ENCODE measurements at places on chromosomes 11 and 22.

GRCh38 chr22:25551396-25551795 is 13.1 kb upstream of the GRK3 start:
- no peak for ATAC-seq

GRCh38 chr11:117849781-117850414 is 25.4 kb upstream of the FXYD2 start:
- ATAC-seq: no peak

DNA sequence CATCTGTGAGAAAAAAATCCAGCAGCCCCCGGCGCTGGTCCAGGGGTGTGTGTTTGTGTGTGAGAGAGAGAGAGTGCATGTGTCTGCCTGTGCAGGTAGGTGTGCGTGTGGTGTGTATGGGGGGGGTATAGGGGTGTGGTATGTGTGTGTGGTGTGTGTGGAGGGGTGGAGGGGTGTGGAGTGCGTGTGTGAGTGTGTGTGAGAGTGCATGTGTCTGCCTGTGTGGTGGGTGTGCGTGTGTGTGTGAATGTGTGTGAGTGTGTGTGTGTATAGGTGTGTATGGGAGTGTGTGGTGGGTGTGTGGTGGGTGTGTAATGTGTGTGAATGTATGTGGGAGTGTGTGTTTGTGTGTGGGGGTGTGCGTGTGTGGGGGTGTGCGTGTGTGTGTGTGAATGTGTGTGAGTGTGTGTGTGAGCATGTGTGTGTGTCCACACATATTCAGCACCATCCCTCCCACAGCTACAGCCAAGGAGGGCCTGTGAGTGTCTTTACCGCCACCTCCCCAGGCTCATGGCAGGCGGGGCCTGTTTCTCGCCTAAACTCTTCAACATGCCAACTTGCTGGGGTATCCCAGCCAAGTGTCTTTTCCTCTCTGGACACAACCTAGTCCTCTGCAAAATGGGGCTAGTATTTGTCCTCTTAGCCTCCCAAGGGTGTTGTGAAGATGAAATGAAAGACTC is 11.9 kb downstream of the LMO1 start:
- no peak for ATAC-seq

GRCh38 chr11:113674397-113674685 is 31.8 kb downstream of the TMPRSS5 start:
- no peak for ATAC-seq

- ATAC-seq: no peak
Measured at GRCh38 chr22:30247974-30248373, 1.4 kb upstream of the LIF start.

DNA sequence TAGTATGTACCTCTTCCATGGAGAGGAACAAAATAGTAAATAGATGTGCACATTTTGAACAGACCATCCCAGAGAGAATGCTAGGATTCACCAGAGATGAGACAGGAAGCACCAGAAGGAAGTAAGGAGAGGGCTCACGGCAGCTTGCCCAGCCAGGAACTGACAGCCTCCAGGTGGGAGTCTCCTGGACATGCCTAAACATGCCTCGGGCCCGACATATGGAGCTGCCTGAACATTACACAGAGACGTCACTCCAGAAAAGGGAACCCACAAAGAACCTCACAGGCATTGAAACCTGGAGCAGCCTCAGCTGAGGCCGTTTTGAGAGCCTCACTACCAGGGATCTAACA is 67.4 kb downstream of the BRD1 start:
- no peak for ATAC-seq

GRCh38 chr11:80388536-80388935 is 947.7 kb upstream of the TENM4 start:
- ATAC-seq: no peak

DNA sequence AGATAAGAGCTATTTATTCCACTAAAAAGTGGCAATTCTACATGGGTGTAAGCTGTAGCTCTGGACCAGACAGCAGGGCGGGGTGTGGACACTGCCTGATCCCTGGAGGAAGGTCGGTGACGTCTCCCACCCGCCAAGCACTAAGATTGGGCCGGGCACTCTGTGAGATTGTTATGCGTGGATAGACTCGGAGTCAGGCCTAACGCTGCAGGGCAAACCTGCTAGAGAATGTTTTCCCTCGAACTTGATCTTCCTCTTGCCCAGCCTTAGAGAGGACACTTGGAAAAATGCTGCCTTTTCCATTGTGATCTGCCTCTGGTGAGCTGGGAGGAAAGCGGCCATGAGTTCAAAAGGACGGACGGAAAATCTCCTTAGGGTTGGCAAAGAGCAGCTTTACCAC is 1273.4 kb downstream of the TBC1D22A start:
- ATAC-seq: no peak

DNA sequence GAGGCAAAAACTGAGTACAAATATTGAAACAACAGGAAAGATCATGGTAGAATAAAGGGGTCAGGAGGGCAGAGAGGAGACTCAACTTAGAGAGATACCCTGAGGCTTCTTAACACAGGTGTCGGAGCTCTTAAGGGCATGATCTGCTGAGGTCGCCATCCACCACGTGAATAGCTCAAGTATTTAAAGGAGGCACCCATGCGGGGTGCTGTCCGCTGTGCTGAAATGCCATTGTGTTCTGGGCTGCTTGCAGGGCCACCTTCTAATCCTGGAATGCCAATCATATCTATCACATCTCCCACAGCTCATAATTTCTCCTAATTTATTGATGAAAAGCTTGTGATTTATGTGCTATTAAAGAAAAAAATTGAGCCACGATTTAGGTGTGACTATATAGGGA is 90.2 kb downstream of the SEZ6L start:
- no peak for ATAC-seq
